ENCODE measurements at places on chromosomes 11 and 22.

DNA sequence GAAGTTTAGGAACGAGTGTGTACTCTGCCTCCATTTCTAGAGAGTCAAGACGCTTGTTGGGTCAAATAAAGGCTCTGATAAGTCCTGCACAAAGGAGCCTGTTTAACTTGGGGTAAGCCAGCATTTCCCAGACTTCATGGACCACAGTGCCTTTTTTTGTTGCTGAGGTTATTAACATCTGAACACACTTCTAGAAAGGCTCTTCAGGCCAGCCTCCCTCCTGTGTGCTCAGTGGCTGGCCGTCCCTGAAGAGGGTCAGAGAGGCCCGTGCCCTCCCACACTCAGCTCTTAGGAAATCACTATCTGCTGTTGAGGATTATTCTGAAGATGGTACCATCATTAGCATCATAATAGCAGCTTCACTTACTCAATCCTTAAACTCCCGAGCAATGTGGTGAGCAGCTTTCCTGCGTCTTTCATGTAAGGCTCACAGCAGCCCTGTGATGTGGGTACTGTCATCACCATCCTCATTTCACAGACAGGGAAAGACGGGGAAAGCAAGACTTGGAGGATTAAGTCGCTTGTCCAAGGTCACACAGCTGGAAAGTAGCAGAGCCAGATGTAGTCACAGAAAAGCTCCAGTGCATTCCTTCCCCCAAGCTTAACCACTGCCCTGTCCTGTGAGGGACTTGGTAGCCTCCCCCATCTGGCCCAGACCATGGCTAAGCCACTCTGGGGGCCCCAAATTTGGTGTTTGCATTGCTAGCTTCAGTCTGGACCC lies 71.3 kb downstream of the TSPAN18 start:
- no peak for DNase-seq

DNA sequence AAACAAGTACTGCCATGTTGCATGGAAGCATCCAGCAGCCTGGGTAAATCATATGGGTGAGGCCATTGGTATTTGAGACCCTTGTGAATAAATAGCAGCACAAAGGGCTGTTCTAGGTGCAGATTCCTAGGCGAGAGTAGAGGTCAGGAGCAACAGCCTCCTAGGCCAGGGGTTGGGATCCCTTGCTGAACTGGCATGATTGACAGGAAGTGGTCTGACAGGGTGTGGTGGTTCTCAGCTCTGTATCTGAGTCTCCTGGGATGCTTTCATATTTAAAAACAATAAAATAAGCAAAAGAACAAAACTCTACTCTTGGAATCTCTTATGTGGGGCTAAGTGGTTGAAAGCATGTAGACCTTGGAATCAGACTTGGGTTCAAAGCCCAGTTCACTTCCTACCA lies 35.8 kb downstream of the INSC start:
- DNase-seq, result no peak

GRCh38 chr22:48744967-48745841 lies 1082.5 kb downstream of the BRD1 start:
- no peak for DNase-seq

DNA sequence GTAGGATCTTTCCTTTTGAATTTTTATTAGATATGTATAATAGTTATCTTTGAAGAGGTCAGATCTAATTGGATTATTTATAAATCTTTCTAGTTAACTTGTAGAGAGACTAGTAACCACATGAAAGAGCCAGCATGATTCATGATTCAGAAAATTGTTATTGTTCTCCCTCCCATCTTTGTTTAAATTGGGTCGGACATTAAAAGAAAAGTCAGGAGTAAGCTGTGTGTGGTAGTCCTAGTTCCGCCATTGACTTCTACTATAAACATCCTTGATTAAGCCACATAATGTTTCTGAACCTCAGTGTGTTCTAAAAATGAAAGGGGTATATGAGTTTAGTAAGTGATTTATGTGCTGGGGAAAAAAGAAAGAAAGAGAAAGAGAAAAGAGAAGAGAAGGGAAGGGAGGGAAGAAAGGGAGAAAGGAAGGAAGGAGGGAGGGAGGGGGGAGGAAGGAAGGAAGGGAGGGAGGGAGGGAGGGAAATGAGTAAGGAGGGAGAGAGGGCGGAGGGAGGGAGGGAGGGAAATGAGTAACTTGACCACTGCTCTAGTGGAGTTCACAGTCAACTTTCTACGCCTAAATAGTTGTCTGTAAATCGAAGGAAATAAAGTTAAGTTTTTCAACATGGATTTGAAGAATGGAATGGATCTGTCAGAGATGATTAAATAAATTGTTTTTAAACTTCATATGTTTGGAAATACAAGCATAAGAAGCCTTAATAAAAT lies 32.9 kb downstream of the SIK2 start:
- no peak for DNase-seq

- peak; percentile 66 for DNase-seq
Observed at GRCh38 chr22:37457093-37457893, 28.9 kb downstream of the MFNG start.

- no peak for DNase-seq
Observed at GRCh38 chr22:36561291-36561811, 32.4 kb upstream of the EIF3D start.

GRCh38 chr22:32721328-32722180 lies 80.0 kb upstream of the TIMP3 start:
- DNase-seq, result no peak

DNA sequence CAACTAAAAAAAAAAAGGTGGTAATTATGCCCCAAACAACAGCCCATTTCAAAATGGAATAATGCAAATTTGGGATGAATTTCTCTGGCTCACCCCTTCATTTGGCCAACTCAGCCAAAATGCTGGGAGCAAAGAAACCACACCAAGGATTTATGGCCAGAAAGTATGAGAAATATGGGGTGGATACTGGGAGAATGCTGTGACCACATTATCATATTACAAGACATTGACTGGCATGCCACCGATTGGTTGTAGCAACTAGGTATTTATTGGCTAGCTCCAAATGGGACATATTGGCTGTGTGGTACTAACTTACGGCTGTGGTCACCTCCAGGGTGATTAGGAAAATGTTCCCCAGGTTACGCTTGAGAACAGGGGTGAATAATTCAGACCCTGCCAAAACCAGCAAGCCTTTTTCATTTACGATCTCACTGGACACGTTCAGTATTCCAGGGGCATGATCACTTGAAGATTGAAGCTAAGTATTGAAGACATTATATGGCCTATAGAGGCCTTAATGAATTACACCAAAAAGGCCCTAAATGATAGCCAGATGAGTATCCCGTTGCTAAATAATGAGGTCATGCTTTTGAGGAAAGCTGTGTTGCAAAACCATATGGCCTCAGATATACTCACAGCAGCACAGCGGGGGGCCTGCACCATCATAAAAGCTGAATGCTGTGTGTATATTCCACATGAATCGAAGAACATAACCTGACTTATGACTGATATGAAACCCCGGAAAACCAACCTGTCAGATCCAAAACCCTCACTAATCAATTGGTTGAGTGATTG lies 3.8 kb upstream of the FDX1 start:
- no peak for DNase-seq

GRCh38 chr22:43080616-43081015 lies 8.6 kb downstream of the TTLL1 start:
- no peak for DNase-seq

GRCh38 chr22:26979294-26979693 lies 321.9 kb downstream of the MIAT start:
- DNase-seq, result no peak

DNA sequence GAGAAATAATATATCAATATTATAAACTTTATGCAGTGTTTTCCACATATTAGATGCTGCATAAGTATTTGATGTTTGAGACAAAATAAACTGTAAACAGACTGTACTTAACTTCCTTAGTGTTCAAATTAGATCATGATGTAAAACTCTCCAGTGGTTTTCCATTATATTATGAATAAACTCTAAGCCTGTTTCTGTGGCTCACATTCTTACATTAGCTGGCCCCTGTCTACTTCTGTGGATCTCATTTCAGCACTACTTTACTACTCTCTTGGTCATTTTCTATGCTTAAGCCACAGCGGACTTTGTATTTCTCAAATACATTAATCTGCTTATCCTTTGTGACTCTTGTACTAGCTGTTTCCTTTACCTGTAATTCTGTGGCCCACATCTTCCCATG lies 55.6 kb downstream of the ARHGEF12 start:
- DNase-seq, result no peak

DNA sequence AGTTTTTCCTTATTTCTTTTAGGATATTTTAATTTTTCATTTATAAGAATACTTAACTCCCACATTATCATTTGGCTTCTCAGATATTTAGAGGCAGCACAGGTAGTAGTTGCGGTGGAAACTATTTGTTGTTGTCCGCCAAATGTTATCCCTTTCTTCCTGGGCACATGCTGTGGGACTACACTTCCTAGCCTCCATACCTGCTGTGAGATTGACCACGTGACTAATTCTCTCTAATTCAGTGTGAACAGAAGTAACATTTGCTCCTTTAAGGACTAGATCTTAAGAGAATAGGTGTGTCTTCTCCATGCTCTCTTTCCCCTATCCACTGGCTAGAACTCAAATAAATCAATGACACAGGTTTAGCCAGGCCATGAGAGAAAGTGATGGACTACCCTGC lies 136.5 kb downstream of the ATG16L2 start:
- no peak for DNase-seq

DNA sequence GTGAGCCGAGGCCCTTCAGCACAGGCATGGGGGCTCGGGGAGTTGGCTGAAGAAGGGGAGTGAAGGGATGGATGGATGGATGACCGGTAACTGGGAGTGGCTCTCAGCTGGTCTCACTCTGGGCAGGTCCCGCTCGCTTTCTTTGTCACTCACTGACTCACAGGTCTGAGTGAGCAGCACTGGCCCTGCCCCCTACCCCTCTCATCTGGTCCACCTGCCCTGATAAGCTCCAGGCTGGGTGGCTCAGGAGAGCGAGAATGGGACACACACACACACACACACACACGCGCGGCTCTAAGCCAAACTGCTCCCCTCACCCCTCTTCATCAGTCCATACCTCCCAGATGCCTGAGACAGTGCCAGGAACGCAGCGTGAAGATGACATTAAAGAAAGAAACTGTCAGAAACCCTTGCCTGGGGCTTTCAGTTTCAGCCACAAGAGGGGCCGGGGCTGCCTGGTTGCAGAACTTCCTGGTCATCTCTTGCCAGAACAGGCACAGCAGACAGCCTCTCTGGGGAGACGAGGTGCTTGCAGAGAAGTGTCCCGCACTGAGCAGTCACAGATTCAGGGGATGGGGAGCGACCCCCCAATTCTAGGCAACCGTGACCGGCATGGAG lies 16.5 kb upstream of the SHISAL1 start:
- DNase-seq, result no peak

Data from stimulated activated CD8-positive, alpha-beta memory T cell treated with anti-CD3 and anti-CD28 coated beads, Interleukin-2, amount 100 ng/mL, for 1 hour (primary cell).